Activated CD4-positive, alpha-beta T cell treated with anti-CD3 and anti-CD28 coated beads, Interleukin-2, amount 10 ng/mL, durations not matched to agents 7 days and 5 days (primary cell): ENCODE measurements at places on chromosomes 16 and 17. TPM values are rescaled to one million over a fixed set of nuclear protein-coding genes. Genes with fewer than 3 reads are reported as not detected.

The TBC1D3 gene
- total RNA-seq, result not detected

The MYH3 gene
- 3.9 TPM for total RNA-seq

The ADORA2B gene
- 0.25 TPM for total RNA-seq

The RANGRF gene
- 48.9 TPM for total RNA-seq

The GNGT2 gene
- 15.0 TPM for total RNA-seq

The CD300LG gene
- total RNA-seq, result not detected

DNA sequence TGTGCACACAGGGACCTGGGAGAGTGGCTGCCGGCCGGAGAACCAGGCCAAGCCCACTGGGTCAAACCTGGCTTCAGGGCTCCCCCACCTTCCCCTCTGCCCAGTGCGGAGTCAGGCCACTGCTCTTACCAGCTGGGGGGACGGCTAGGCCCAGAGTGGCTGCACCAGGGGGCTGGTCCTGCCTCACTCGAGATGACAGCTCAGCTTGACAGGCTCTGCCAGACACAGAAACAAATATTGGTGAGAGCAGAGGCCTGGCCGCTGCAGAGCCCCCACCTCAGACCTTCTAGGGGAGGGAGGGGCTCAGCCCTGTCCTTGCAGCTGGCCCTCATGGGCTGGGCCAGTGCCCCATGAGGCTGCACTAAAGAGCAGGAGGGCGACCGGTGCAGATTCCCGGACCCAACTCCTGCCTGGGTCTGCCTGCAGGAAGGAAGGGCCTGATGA lies 4.5 kb downstream of the NUDT16L1 start:
- peaks cover 33% of the 10 kb centered on the region for H3K4me1 ChIP-seq
- DNase-seq, result no peak
- H3K36me3 ChIP-seq, result peaks cover 15% of the 10 kb centered on the region

- H3K4me1 ChIP-seq, result peaks cover 38% of the 10 kb centered on the region
- H3K4me3 ChIP-seq, result peak overlapping the region; percentile 75
- DNase-seq, result peak; percentile 28
- H3K36me3 ChIP-seq, result no peaks in the 10 kb centered on the region
- H3K27me3 ChIP-seq, result no peaks in the 10 kb centered on the region
Observed at GRCh38 chr16:53098526-53099317, 43.9 kb downstream of the CHD9 start.

- H3K27me3 ChIP-seq, result no peaks in the 10 kb centered on the region
- H3K36me3 ChIP-seq, result peaks cover 33% of the 10 kb centered on the region
- H3K27ac ChIP-seq, result peak overlapping the region; percentile 89
- no peak for DNase-seq
- peaks cover 48% of the 10 kb centered on the region for H3K4me1 ChIP-seq
Observed at GRCh38 chr16:74608381-74608780, 1.5 kb upstream of the GLG1 start.

DNA sequence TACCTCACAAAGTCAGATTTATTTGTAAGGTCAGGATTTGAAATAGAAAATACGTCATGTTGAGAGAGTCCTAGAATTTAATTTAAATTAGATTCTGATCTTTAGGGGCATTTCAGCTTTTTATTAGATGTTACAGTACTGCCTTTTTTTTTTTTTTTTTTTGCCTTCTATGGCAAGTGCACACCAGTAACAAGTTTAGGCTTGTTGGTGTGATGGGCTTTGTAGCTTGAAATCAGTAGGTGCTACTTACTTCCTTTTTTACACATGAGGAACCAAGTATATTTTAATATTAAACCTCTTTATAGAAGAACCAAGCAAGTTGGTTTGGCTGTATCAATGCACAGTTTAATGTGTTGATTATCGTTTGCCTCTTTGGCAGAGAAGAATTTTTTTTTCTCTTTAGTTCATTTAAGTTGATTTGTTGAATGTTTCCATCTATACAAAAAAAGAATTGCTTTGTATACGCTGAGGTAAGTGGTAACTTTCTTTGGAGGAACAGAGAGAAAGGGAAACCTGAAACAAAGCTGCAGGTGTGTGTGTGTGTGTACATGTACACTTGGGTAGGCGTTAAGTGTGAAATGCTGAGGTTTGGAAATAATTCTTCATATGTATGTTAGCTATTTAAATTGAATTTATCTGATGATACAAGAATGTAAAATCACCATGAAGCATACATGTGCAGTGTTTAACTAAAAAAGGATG lies 15.7 kb downstream of the RBL2 start:
- H3K27ac ChIP-seq, result peak overlapping the region; percentile 78
- peaks cover 80% of the 10 kb centered on the region for H3K36me3 ChIP-seq
- peaks cover 61% of the 10 kb centered on the region for H3K4me1 ChIP-seq
- H3K4me3 ChIP-seq, result peak overlapping the region; percentile 71
- DNase-seq, result no peak

GRCh38 chr17:49018748-49019147 lies 21.6 kb downstream of the IGF2BP1 start:
- no peak overlapping the region for H3K27ac ChIP-seq
- H3K4me3 ChIP-seq, result no peak overlapping the region
- peaks cover 22% of the 10 kb centered on the region for H3K27me3 ChIP-seq
- DNase-seq, result no peak
- H3K36me3 ChIP-seq, result no peaks in the 10 kb centered on the region

GRCh38 chr16:73036074-73036826 lies 11.7 kb downstream of the ZFHX3 start:
- H3K27me3 ChIP-seq, result peaks cover 52% of the 10 kb centered on the region
- no peak overlapping the region for H3K27ac ChIP-seq
- H3K4me1 ChIP-seq, result peaks cover 17% of the 10 kb centered on the region
- no peak for DNase-seq
- peaks cover 2% of the 10 kb centered on the region for H3K36me3 ChIP-seq

GRCh38 chr16:75566758-75567255 lies 628 bp downstream of the GABARAPL2 start:
- peak; percentile 35 for DNase-seq
- H3K27ac ChIP-seq, result peak overlapping the region; percentile 78
- peak overlapping the region; percentile 91 for H3K4me3 ChIP-seq
- peaks cover 14% of the 10 kb centered on the region for H3K36me3 ChIP-seq

GRCh38 chr17:39607851-39608130 lies at the start of gene NEUROD2:
NEUROD2 (minus strand) TSS chr17:39607920; CDS start chr17:39606599, 1,321 bp downstream.
- no peak within 1 kb of the TSS for H3K27ac ChIP-seq
- no peak for DNase-seq
- peaks cover 14% of the 10 kb centered on the region for H3K4me1 ChIP-seq
- H3K36me3 ChIP-seq, result no peaks in the 10 kb centered on the region
- H3K4me3 ChIP-seq, result no peak within 1 kb of the TSS

DNA sequence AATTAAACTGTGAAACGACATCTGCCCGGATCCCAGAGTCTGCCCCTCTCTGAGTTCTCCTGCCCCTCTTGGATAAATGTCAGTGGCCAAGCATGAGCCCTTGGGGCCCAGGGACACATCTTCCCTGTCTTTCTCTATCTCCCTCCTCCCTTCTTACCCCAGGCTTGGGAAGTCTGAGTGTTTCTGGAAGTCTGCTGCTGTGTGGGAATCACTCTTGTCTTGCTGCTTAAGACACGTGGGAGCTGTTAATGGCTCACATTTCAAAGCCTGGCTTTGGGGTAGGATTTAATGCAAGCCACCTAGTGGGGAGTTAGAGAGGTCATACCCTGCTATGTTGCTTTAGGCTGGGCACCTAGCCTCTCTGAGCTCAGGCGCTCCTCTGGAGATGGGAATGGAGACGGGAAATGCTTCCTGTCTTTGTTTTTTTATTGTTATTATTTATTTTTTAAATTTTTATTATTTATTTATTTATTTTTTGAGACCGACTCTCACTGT lies 218.5 kb upstream of the CIBAR2 start:
- H3K27me3 ChIP-seq, result peaks cover 8% of the 10 kb centered on the region
- peaks cover 14% of the 10 kb centered on the region for H3K4me1 ChIP-seq
- H3K36me3 ChIP-seq, result no peaks in the 10 kb centered on the region
- H3K4me3 ChIP-seq, result no peak overlapping the region

DNA sequence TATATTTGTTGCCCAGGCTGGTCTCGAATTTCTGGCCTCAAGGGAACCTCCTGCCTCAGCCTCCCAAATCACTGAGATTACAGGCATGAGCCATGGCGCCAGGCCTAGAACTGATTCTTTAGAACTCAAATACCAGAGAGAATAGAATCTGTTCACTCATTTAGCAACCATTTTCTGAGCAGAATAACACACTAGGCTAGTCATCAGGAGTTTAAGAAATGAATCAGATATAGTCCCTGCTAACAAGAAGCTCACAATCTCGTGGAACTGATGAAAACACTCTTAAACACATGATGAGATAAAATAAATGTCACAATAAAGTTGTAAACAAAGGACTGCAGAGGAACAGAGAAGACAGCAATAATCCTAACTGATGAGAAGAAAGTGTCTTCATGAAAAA lies 55.8 kb upstream of the ADCY9 start:
- no peak overlapping the region for H3K4me3 ChIP-seq
- H3K27me3 ChIP-seq, result peaks cover 5% of the 10 kb centered on the region
- H3K27ac ChIP-seq, result no peak overlapping the region
- no peak for DNase-seq
- peaks cover 9% of the 10 kb centered on the region for H3K4me1 ChIP-seq

DNA sequence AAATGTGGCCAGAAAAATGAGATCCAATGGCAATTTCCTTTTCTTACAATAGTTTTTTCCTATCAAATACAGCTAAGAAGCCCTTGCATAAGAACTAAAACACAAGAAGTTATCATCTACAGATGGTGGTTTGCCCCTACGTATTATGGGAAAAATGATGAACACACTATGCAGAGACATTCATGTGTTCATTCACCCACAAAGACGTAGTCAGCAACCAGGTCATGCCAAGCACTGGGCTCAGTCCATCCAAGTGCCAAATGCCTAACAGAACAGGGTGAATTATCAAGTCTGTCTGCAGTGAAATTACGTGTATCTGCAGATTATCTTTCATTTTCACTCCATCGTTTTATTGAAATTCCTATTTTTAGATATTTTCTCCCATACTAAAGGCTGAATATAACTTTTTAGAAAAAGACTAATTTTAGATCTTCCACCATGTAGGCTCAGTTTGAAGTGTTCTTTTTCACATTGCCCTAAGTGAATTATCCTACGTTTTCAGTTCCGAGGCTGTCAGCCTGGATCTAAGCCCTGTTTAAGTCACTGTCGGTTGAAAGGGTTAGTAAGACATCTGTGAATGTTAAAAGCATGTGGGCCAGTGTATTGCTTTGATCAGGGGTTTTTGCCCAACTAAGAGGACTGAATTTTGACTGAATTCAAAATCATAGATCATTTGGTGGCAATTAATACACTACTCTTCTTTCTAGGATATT lies 78.1 kb upstream of the DHX40 start:
- no peaks in the 10 kb centered on the region for H3K36me3 ChIP-seq
- H3K27ac ChIP-seq, result no peak overlapping the region
- peaks cover 26% of the 10 kb centered on the region for H3K27me3 ChIP-seq
- no peak for DNase-seq

DNA sequence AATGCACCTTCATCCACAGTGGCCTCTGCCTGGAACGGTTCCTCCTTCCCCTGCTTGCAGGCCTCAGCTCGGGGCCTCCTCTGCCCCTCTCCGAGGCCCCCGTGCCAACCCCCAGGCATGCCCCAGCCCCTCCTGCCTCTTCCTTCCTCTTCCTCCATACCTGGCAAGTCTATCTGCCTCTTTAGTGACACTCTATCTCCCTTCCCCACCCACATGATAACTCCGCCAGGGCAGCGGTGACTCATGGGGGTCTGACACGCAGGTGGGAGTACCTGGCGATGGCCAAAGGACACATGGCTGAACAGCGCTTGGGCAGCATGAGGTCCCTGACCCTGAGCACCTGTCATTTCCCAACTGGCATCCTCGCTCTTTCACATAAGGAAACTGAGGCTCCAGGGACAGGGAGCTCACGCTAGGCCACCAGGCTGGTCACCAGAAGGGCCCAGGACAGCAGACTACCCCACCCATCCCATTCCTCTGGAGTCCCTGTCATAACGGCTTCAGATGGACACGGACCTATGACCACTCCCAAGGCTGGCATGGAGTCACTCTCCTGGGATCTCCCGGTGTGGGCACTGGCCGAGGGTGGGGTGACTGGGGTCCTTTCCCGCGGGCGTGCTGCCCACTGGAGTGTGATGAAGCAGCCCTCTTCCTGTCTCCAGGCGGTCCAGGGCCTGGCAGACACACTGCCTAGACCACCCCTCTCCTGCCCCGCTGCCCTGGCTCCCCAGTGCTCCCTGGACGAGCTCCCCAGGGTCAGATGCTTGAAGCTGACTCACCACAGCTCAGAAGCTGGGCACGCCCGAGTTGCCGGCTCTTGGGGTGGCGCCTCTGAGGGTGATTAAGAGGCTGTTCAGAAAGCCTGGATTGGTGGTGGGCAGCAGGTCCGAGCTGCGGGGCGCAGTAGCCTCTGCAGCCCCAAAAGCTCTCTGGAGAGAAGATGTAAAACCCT lies 100.6 kb downstream of the ENGASE start:
- H3K36me3 ChIP-seq, result no peaks in the 10 kb centered on the region
- no peaks in the 10 kb centered on the region for H3K4me1 ChIP-seq
- no peak overlapping the region for H3K4me3 ChIP-seq
- H3K27ac ChIP-seq, result peak overlapping the region; percentile 37
- H3K27me3 ChIP-seq, result no peaks in the 10 kb centered on the region
- DNase-seq, result no peak

DNA sequence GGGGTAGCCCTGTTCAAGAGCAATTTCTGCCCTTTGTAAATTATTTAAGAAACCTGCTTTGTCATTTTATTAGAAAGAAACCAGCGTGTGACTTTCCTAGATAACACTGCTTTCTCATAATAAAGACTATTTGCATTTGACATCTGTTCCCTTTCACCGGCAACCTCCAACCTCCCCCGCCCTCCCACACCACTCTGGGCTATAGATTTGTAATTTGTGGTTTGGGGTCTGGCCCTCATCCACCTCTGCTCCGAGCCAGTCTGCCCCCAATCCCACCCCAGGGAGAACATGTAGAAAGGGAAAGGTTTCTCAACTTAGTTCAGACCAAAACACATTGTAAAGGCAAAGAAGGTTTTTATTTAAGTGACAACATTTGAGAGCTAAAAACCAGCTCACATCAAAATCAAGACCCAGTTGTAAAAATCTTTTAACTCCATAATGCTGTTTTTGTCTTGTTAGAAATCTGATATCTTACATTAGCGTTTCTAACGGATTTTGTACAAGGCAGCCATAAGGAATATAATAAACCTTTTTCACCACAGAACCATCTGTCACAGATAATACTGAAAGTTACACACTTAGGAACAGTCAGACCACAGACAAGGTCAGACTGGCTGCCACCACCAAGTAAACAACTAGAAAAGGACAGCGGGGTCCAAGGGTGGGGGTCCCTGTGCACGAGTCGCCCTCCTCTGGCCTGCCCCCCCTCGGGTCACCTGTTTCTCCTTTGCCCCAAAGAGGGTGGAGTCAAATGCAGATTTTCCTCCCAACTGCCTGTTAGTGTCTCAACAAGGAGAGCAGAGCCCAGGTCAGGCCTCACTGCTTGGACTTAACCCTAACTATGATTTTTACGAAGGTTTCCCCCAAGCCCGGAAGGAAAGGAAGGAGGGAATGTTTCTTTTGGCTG lies 6.9 kb downstream of the PIMREG start:
- peaks cover 5% of the 10 kb centered on the region for H3K36me3 ChIP-seq
- H3K27ac ChIP-seq, result peak overlapping the region; percentile 76
- DNase-seq, result no peak
- peaks cover 9% of the 10 kb centered on the region for H3K27me3 ChIP-seq

GRCh38 chr16:28891964-28892890 lies 13.9 kb downstream of the ATP2A1 start:
- no peaks in the 10 kb centered on the region for H3K36me3 ChIP-seq
- no peak for DNase-seq
- H3K27me3 ChIP-seq, result no peaks in the 10 kb centered on the region
- no peaks in the 10 kb centered on the region for H3K4me1 ChIP-seq
- no peak overlapping the region for H3K27ac ChIP-seq

- H3K27ac ChIP-seq, result no peak overlapping the region
- H3K4me1 ChIP-seq, result no peaks in the 10 kb centered on the region
- H3K4me3 ChIP-seq, result no peak overlapping the region
Observed at GRCh38 chr16:77599793-77600415, 122.4 kb upstream of the NUDT7 start.
